K562 (cell line): ENCODE measurements at places on chromosomes 4 and X. TPM values are rescaled to one million over a fixed set of nuclear protein-coding genes. Genes with fewer than 3 reads are reported as not detected.

Gene KIAA1210
- not detected in 2 replicates for total RNA-seq

Gene CLGN
- 2.2 and 2.7 TPM in 2 replicates for total RNA-seq

Gene SRP72
- 202 and 205 TPM in 2 replicates for total RNA-seq

Gene CTBP1
- total RNA-seq, result 134 and 148 TPM in 2 replicates

Gene BEX5
- 0.81 and 1.3 TPM in 2 replicates for total RNA-seq

Gene LDOC1
- 2.2 and 2.4 TPM in 2 replicates for total RNA-seq

Gene SSX7
- total RNA-seq, result not detected in 2 replicates

Gene RTL3
- total RNA-seq, result not detected in 2 replicates

Gene ARR3
- not detected in 2 replicates for total RNA-seq

Gene DGKK
- not detected in 2 replicates for total RNA-seq

Gene RASGEF1B
- total RNA-seq, result 0.35 and 0.42 TPM in 2 replicates

Gene HEPH
- 51.8 and 55.8 TPM in 2 replicates for total RNA-seq

Gene HTN3
- not detected in 2 replicates for total RNA-seq

Gene NSG1
- not detected in 2 replicates for total RNA-seq

Gene IL13RA1
- 10.7 and 12.2 TPM in 2 replicates for total RNA-seq

Gene ETNPPL
- total RNA-seq, result not detected in 2 replicates

Gene SULT1B1
- total RNA-seq, result 0.04 TPM in 1 of 2 replicates, not detected in the other

Gene ADAMTS3
- total RNA-seq, result 15.8 and 18.0 TPM in 2 replicates

Gene SUPT20HL2
- total RNA-seq, result not detected in 2 replicates

Gene SSX1
- total RNA-seq, result 128 and 137 TPM in 2 replicates

Gene TCEANC
- total RNA-seq, result 1.5 and 1.9 TPM in 2 replicates

Gene ZNF157
- not detected in 2 replicates for total RNA-seq

Gene ETDA
- not detected in 2 replicates for total RNA-seq

Gene IL15
- total RNA-seq, result 0.33 and 0.76 TPM in 2 replicates

Gene SGCB
- 0.09 and 0.20 TPM in 2 replicates for total RNA-seq

Gene TEC
- total RNA-seq, result 6.8 and 8.0 TPM in 2 replicates

Gene AMBN
- total RNA-seq, result not detected in 2 replicates

Gene C4orf36
- total RNA-seq, result not detected in 2 replicates

Gene DCAF12L1
- not detected in 2 replicates for total RNA-seq

Gene POF1B
- 0.04 and 0.11 TPM in 2 replicates for total RNA-seq

Gene XPNPEP2
- total RNA-seq, result 0.04 TPM in 1 of 2 replicates, not detected in the other

Gene TMEM144
- 6.8 and 7.8 TPM in 2 replicates for total RNA-seq

Gene L1CAM
- total RNA-seq, result 0.29 and 0.86 TPM in 2 replicates

Gene TCEAL8
- total RNA-seq, result 47.8 and 49.0 TPM in 2 replicates

Gene BMX
- total RNA-seq, result 1.3 and 1.4 TPM in 2 replicates

Gene SNX25
- 12.6 and 14.4 TPM in 2 replicates for total RNA-seq

Gene SPANXN4
- not detected in 2 replicates for total RNA-seq

Gene TADA2B
- 11.9 and 12.2 TPM in 2 replicates for total RNA-seq

Gene PAGE2
- total RNA-seq, result 0.78 TPM in 1 of 2 replicates, not detected in the other

Gene NHS
- total RNA-seq, result 0.02 TPM in 1 of 2 replicates, not detected in the other

Gene NHSL2
- 0.02 and 0.04 TPM in 2 replicates for total RNA-seq

Gene CNOT6L
- total RNA-seq, result 27.9 TPM in 2 replicates

Gene EREG
- total RNA-seq, result 2.9 and 4.5 TPM in 2 replicates

Gene HS6ST2
- not detected in 2 replicates for total RNA-seq

Gene SPIN4
- 23.7 and 24.5 TPM in 2 replicates for total RNA-seq

Gene ANK2
- total RNA-seq, result 0.07 and 0.24 TPM in 2 replicates

Gene OPN1MW3
- not detected in 2 replicates for total RNA-seq

Gene USP17L17
- not detected in 2 replicates for total RNA-seq

Gene HAND2
- total RNA-seq, result 6.0 and 6.6 TPM in 2 replicates

Gene POLN
- total RNA-seq, result 0.45 and 0.58 TPM in 2 replicates

Gene F8A2
- total RNA-seq, result 0.27 TPM in 1 of 2 replicates, not detected in the other

Gene NKX1-1
- total RNA-seq, result not detected in 2 replicates

Gene HSFX2
- total RNA-seq, result 0.11 TPM in 1 of 2 replicates, not detected in the other

Gene GYPB
- 38.2 and 41.8 TPM in 2 replicates for total RNA-seq

Gene UGT2B7
- 0.13 TPM in 1 of 2 replicates, not detected in the other for total RNA-seq

Gene DDX53
- 1.5 TPM in 2 replicates for total RNA-seq
